ENCODE measurements at places on chromosomes 5 and 9.

GRCh38 chr5:2921176-2921575, 169.7 kb upstream of the IRX2 start:
- DNase-seq: no peak

GRCh38 chr9:10534850-10535249, 78.0 kb downstream of the PTPRD start:
- no peak for DNase-seq

DNA sequence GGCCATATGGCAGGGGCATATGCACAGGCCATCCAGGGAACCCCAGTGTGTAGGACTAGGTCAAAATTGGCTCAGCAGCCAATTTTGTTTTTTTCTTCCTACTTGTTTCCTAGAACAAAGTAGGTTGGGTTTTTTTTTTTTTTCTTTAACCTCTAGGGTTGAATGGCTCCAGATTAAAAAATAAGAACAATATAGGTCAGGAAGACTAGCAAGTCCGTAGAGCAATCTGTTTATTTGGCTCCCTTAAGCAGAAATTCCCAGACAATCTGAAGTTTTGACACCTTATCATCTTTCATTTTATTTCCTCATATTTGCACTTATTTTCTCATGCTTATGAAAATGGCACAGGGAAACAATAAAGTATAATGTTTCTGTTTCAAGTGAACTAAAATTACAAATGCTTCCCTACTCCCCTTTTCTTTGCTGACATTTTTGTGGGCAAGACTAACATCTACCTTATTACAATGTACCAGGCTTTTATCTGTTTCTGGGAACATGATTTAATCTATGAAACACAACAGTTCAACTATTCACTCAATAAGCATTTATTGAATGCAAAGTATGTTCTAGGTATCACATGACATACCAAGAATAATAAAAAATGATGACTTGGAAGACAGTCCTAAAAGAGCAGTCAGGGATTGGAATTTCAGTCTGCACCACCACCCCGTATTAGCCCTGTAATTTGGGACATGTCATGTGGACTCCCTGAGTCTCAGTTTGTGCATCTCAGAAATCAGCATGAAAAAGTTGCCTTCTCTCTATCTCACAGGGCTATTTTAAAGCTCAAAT, 30.5 kb downstream of the TLR4 start:
- DNase-seq: no peak

DNA sequence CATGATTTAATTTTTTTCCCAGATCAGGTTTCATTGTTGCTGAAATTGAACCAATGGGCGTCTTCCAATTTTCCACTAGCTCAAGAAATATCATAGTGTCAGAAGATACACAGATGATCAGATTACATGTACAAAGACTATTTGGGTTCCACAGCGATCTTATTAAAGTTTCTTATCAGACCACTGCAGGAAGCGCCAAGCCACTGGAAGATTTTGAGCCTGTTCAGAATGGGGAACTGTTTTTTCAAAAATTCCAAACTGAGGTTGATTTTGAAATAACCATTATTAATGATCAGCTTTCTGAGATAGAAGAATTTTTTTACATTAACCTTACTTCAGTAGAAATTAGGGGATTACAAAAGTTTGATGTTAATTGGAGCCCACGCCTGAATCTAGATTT, 251.6 kb downstream of the ADGRV1 start:
- no peak for DNase-seq

DNA sequence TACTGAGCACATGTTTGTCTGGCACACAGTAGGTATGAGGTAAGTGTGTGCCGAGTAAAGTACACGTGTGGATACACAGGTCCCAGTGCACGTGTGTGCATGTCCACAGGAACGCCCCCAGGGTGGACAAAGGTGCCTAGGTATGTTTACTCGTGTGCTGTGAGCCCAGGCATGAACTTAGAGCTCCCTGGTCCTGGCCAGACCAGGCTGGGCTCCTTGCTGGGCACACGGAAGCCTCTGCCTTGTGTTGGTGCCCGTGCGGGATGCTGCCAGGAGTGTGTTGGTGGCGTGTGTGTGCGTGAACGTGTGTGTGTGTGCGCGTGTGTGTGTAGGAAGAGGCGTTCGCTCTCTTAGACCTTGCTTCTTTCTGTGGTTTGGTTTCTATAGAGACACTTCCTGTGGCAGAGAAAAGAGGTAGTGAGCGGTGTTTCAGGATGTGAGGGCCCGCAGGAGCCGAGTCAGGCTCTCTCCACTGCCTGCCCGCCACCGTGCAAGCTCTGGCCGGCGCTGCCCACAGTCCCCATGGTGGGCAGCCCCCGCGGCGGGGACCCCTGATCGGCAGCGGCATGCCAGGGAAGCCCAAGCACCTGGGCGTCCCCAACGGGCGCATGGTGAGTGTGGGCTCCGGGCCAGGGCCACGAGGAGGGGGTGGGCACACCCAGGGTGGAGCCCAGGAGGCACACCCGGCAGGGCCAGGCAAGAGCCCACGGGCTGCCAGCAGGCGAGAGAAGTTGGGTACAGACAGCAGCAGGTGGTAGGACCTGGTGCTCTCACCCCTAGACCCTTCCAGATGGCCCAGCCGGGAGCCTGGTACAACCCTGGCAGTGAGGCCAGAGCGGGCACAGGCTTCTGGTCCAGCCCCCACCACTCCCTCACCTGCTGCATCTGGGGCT, at the start of gene RGS14:
Gene RGS14, plus strand, starts transcription at position 466 of the 893 bp plus-strand sequence. Its CDS starts 101 bp downstream, at position 567.
- peak; percentile 59 for DNase-seq

DNA sequence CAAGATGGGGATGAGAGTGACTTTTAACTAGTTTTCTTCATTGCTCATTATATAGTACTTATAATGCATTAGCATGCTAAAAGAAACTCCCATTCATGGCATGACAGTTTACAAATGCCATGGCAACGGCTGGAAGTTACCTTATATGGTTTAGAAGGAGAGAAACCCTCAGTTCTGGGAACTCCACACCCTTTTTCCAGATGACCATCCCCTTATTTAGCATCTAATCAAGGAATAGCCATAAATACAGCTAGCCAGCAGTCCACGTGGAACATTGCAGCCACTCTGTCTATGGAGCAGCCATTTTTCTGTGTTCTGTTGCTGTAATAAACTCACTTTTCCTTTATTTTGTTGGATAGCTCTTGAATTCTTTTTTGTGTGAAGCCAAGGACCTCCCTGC, 1137.8 kb downstream of the CDH18 start:
- DNase-seq: no peak

DNA sequence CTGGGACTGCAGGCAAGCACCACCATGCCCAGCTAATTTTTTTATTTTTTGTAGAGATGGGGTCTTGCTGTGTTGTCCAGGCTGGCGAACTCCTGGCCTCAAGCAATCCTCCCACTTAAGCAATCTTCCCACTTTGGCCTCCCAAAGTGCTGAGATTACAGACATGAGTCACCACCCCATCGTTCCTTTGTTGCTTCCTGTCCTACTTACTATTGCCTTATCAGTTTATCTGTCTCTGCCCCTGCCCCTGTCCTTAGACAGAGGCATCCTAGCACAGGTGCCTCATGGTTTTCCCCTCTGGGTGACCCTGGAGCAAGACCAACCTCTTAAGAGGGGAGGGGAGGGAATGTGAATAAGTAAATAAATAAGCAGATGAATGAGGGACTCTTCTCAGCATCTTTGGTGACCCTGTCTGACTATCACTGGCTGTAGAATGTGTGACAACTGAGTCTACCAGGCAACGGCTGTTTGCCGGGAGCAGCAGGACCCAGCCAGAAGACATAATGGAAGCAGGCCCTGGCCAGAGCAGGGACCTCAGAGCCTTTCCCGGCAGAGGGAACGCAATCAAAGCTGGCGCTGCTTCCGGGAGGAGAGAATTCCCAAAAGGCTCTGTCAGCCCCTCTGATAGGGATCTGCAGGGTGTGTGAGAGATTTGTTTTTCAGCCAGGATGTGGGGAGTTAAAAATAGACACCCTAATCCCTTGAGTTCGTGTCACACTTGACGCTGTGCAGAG, 43.8 kb upstream of the DAB2IP start:
- DNase-seq: no peak

DNA sequence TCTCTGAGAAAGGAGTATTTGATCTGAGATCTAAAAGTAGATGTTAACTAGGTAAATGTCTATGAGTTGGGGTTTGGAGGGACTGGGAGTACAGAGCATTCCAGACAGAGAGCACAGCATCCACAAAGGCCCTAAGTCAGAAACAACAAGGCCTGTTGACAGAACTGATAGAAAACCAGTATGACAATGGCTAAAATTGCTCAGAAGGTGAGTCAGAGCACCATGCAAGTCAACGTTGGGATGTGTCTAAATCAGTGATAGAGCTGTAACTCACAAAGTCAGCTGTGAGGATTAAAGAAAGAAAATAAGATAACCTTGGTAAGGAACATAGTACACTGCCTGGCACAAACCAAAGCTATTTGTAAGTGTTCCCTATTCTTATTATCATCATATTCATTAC, 124.0 kb downstream of the CETN3 start:
- no peak for DNase-seq

GRCh38 chr9:123893831-123894460, 36.0 kb downstream of the DENND1A start:
- no peak for DNase-seq

GRCh38 chr9:2017331-2018161, 2.4 kb downstream of the SMARCA2 start:
- DNase-seq: peak; percentile 57

DNA sequence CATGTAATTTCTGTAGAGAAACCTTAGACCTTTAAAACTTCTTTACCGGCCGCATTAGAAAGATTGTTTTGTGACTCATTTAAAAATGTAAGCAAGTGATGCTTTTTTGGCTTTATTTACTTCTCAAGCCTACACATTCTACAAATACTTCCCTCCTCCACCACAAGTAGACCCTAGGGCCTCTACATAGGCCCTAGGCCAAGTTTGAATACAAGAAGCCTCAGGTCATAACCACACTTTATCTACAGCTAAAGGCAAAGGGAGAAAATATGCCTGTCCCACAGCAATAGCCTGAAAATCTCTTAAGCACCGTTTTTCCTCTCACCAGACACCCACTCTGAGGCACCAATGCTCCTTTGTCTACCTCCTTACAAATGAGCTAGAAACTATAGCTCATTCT, 53.9 kb downstream of the CSNK1A1 start:
- no peak for DNase-seq

DNA sequence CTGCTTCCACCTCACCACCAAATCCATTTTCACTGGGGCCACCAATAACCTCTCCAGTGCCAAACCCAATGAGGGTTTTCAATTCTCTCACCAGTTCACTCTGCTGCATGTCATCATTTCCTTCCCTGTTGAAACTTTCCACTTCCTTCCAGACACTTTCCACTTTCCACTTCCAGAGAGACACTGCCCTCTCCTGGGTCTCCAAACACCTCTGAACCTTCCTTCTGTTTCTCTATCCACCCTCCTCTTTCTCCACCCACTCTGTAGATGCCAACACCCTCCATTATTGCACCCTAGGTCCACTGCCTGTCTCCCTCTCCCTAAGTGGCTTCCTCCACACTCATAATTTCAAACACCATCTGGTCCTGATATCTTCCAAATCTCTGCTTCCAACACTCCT, 39.6 kb downstream of the PDE6A start:
- no peak for DNase-seq

- DNase-seq: no peak
Measured at GRCh38 chr5:113806904-113807303, 293.4 kb downstream of the YTHDC2 start.

DNA sequence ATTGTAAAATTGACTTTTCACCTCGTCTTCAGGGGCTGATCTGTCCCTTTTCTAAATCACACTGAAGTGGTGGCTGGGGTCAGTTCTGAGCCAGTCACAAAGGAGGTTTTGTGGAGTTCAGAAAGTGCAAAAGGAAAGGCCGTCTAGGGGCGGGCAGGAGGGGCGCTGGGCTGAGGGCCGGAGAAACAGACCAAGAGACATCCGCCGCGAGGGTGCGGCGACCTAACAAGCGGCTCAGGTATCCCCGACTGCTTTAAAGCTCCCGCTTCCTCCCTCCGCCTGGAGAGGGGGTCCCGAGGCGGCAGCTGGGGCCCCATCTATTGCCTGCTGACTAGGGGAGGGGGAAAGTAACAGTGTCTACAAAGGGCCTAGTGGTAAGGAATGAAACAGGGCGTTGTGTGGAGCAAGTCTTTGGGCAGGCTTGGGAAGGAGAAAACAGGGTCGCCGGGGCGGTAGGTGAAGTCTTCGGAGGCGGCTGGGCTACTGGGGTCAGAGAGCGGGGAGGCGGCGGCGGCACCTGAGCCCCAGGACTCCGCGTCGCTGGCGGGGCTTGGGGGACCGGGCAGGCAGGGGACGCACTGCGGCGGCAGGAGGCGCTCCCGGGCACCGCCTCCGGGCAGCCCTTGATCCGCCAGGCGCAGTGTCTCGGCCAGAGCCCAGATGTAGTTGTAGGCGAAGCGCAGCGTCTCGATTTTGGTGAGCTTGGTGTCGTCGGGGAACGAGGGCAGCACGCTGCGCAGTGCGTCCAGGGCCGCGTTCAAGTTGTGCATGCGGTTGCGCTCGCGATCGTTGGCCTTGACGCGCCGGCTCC, 950 bp downstream of the NEUROG1 start:
- no peak for DNase-seq

- DNase-seq: no peak
Measured at GRCh38 chr5:167810573-167810972, 480.9 kb upstream of the WWC1 start.

DNA sequence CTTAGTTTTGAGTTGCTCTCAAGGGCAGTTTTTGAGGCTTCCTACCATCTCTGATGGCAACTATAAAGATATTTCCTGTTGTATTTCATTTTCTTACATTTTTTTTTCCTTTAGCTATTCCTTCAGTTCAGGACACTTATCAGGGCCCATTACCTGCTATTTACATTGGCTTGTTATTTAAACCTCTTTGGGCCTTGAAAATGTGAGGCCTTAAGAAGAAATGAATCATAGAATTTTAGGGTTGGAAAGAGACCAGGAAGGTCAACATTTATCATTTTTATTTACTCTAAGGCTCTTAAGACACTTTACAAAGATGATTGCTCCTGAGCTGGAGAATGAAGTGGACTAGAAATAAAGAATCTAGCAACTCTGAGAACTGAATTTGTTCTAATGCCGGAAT, 335.2 kb downstream of the DTWD2 start:
- DNase-seq: no peak

GRCh38 chr5:126682856-126683255, 82.1 kb downstream of the PHAX start:
- DNase-seq: no peak

- DNase-seq: no peak
Measured at GRCh38 chr9:77510666-77511065, 137.5 kb downstream of the GNA14 start.

DNA sequence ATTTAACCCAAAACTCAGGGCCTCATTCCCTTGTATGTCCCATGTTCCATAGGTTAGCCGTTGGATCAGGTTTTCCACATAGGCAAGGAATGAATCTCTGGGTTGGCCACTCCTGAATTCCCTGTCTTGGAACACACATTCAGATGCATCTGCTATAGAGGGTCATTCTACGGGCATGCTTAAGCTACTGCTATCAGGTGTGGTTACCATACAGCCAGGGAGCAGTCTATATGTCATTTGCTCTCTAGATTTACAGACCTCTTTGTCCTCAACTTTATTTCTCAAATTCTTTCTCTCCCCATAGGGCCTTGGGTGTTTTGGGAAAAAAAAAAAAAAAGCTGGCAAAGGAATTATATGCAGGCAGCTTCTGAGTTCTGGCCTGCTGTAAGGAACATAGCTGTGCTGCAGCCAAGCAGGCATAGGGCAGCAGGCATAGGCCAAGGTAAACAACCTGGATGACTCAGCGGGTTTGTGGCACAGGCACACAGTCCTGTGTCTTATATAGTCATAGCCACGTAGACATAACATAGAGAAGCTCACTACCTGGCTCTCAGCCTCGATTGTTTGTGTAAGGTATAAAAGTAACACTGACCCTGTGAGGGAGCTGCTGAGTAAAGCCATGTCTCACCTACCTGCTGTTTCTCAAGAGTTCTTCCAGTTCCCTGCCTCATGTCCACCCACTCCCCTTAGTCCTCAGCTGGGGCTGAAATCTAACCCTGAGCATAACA, 141.5 kb downstream of the OSTF1 start:
- DNase-seq: no peak

GRCh38 chr9:90307891-90308290, 334.7 kb downstream of the DIRAS2 start:
- DNase-seq: no peak

Measured in activated T-helper 1 cell treated with anti-CD3 and anti-CD28 coated beads, Interleukin-2, amount 50 U/mL, for 16 hours (primary cell).